ENCODE measurements at places on chromosomes 5 and 9.

DNA sequence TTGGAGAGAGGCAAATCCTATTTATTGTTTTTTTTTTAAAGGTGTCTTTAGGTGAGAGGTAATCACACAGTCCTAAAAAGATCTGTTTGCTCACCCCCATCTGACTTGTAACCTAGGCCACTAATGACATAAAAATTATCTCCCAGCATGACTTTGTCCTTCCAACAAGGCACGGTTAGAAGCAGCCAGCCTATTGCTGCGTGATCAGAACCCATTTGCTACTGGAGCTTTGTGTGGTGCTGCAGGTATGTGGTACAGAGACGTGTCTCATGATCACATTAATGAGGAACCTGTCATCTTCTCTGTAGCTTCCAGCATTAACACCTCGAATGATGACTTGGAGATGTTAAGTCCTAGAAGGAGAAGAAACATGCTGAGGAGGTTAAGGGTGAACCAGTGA is 555.8 kb upstream of the TLE4 start:
- no peak for DNase-seq

- peak; percentile 32 for DNase-seq
Observed at GRCh38 chr5:33441241-33442177, 744 bp downstream of the TARS1 start.

DNA sequence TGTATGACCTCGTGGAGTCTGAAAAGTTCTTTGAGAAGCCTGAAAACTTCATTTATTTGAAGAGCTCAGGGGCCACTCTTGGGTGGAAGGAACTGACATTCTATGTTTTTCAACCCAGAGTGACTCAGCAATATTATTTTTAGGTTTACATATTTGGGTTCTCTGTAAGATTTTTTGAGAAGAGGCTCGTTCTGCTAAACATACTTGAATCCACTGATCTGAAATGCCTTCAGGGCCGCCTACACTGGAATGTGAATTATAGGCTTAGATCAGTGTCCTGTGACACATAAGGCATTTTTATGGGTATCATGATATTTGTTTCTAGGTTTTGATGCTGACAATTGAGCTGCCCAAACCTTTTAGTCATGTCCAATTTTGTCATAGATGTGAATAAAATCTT is 86.2 kb downstream of the PSAT1 start:
- DNase-seq = no peak

DNA sequence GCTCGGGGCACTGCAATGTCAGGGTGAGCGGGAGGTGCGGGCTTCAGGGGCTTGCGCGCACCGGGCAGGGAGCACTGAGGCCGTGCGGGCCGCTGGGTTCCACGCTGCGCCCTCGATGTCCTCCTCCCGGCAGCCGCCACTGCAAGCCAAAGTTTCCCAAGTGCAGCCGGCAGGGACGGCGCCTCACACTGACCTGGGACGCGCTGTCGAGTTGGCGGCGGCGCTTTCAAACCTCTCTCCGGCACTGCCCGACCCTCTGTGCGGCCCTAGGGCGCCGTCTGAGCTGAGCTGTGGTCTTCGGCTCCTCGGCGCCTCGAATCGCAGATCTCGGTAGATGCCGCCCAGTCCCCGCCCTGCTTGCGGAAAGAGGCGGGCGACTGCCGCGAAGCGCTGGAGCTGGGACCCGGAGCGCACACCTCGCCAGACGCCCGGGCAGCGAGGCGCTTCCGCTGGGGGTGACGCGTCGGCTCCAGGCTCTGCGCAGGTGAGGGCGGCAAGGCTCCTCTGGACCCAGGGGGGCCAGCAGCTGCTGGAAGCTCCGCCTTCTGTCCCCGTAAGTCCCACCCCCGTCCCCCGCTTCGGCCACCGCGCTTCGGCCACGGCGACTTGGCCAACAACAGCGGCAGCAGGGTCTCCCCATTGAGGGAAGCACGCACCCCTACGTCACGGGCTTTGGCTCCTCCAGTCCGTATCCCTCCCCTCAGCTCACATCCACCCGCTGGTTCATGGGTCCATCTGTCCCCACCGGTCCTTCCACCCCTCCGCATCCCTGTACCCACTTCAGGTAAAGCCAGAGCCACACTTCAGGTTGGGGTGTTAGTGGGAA is at the start of gene ANKRD34B:
Gene ANKRD34B, minus strand, starts transcription at position 320 of the 826 bp plus-strand sequence. CDS start 10,261 bp downstream, outside the sequence.
- DNase-seq = peak; percentile 33

DNA sequence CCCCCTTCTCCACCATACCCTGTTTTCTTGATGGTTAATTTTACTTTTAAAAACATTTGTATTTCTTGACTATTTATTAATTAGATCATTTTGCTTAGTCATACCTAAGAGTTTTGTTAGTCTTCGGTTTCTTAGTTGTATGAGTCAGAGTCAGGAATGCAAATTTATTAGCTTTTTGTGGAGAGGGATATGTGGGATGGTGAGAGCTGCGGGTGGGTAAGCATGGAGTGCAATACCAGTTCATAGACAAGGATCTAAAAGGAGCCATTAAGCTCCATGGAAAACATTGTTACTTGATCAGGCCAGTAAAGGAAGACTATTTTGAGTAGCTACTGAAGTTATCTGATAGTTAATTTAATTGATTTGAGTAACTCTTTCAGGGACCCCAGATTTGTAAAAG is 77.5 kb downstream of the ZSWIM6 start:
- DNase-seq = no peak

DNA sequence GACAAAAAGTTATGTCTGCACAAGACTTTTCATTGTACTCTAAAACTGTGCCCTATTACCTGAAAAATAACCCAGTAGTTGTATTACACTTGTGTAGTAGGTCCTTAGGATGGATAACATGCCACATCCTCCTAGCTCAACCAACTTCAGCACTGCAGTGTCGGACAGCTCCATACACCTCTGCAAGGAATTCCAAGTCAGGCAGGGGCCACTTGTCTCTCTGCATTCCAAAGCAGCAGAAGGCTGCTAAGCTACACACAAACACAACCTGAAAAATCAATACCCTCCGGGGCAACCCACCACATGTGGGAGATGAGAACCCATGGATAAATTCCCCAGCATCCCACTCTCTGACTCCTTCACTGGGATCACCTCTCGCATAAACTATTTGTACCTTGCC is 50.2 kb downstream of the MED10 start:
- peak; percentile 5 for DNase-seq

DNA sequence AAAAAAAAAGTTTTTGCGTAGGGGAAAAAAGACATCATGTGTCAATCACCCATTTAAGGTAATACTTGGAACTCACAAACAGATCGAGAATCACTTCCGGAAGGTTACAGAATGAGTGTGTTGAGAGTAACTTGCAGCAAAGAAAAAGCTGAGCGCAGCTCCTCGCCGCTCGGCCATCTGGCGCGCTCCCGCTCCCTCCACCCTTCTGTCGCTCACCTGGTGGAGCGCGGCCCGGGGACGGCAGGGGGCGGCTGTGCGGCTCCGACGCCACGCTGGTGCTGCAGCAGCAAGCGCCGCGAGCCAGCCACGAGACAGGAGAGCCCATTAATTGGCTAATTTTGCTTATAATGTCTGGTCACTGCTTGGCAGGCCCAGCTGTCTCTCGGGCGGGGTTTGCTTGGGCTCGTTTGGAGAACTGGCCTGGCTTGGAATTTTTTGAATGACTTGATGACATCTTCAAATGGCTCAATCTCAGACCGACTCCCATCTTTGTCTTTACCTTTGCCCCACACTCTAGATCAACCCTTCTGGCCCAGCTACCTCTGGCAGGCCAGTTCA is 601.8 kb downstream of the CCDC171 start:
- DNase-seq = peak; percentile 24

DNA sequence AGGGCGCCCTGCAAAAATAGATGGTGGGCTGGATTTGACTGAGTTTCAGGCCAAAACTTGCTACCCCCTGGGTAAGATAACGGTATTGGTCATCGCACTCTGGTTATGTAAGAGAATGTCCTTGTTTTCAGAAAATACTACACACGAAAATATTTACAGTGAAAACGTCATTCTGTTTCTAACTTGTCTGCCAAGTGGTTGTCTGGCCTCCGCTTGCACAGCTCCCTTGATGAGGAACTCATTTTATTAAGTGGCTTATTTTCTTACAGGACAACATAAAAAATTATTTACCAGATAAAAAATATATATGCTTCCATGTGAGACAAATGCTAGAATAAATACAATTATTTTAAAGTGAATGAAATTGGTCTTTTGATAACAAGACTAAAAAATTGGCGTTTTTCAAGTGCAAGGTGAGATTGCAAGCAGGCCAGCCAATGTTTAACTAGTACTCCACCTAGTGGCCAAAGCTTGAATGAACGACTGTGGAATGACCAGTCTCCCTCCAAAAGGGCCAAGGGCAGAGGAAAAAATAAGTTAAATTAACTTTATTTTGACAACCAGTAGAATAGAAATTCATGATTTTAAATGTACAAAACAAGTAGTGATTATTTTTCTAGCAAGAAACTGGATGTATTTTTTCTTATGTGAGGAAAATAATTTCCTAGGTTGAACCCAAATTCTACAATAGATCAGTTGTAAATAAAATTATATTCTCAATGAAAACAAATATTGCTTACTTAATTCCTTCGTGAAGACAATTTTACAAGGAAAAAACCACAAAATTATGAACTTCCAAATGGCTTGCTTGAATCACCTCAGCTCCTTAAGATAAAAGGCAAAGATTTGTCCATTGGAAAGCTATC is 93.2 kb downstream of the ZFAND5 start:
- peak; percentile 71 for DNase-seq

- DNase-seq = no peak
Observed at GRCh38 chr5:40221796-40222195, 457.9 kb upstream of the PTGER4 start.

GRCh38 chr9:132319421-132320110 is 35.2 kb downstream of the SETX start:
- no peak for DNase-seq

DNA sequence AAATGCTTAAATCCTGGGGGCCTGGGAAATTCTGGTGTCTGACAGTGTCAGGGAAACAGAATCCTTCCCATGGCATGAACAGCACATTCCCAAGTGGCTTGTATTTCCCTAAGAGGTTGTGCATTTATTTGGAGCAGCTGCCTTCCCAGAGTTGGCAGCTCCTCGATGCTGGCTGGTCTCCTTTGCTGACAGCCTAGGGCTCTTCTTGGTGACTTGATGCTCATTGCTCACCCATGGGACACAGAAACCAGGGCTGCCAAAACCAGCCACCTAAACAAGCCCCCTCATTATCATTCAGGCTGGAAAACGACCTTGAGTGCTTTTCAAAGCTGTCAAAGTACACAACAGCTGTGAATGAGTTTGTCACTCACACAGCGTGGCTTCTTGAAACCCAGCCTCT is 24.2 kb downstream of the ENHO start:
- DNase-seq = no peak

Data from stimulated activated CD4-positive, alpha-beta T cell treated with anti-CD3 and anti-CD28 coated beads, Interleukin-2, amount 100 ng/mL, for 48 hours (primary cell).